ENCODE measurements at places on chromosomes 2 and 18. TPM values are rescaled to one million over a fixed set of nuclear protein-coding genes. Genes with fewer than 3 reads are reported as not detected.

The MROH2A gene
- total RNA-seq = not detected

The ALPP gene
- total RNA-seq = 0.27 TPM

The TXNDC2 gene
- total RNA-seq = not detected

The AGXT gene
- not detected for total RNA-seq

The CD226 gene
- total RNA-seq = 0.81 TPM

The SAG gene
- under 0.01 TPM for total RNA-seq

The SLC38A11 gene
- not detected for total RNA-seq

The DSC2 gene
- 0.27 TPM for total RNA-seq

The GAL3ST2 gene
- 3.8 TPM for total RNA-seq

The AGBL5 gene
- total RNA-seq = 38.0 TPM

The SLC9A4 gene
- not detected for total RNA-seq

The POTEE gene
- total RNA-seq = under 0.01 TPM

The SEPTIN2 gene
- 138 TPM for total RNA-seq

The TRABD2A gene
- total RNA-seq = 0.27 TPM

The IL36RN gene
- total RNA-seq = not detected

The PGAP1 gene
- total RNA-seq = 3.2 TPM

The ONECUT2 gene
- under 0.01 TPM for total RNA-seq

The C2orf81 gene
- 2.7 TPM for total RNA-seq

The CCDC178 gene
- not detected for total RNA-seq

The PLGLB2 gene
- 0.54 TPM for total RNA-seq

The FBXO48 gene
- 0.27 TPM for total RNA-seq

The LINC00305 gene
- not detected for total RNA-seq

The GREB1 gene
- total RNA-seq = 0.27 TPM

DNA sequence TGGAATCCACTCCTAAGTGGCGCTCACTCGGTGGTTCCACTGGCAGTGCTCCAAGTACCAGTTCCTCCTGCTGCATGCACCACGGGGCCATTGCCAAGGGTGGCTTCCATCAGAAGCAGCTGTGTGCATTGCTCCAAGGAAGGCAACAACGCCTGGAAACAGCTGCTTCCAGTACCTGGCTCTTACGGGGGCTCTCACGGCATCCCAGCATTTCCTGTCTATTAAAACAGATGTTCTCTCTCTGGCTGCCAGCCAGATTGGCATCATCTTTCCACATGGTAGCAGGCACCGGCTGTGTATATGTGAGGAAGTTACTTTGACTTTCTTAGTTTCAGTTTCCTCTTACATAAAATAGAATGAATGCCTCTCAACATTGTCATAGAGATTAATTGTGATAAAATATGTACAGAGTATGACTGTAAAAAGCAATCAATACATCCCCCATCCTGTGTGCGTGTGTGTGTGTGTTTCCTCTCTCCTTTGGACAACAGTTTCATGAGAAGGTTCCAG lies 84.9 kb downstream of the CMPK2 start:
- DNase-seq = peak; percentile 96

DNA sequence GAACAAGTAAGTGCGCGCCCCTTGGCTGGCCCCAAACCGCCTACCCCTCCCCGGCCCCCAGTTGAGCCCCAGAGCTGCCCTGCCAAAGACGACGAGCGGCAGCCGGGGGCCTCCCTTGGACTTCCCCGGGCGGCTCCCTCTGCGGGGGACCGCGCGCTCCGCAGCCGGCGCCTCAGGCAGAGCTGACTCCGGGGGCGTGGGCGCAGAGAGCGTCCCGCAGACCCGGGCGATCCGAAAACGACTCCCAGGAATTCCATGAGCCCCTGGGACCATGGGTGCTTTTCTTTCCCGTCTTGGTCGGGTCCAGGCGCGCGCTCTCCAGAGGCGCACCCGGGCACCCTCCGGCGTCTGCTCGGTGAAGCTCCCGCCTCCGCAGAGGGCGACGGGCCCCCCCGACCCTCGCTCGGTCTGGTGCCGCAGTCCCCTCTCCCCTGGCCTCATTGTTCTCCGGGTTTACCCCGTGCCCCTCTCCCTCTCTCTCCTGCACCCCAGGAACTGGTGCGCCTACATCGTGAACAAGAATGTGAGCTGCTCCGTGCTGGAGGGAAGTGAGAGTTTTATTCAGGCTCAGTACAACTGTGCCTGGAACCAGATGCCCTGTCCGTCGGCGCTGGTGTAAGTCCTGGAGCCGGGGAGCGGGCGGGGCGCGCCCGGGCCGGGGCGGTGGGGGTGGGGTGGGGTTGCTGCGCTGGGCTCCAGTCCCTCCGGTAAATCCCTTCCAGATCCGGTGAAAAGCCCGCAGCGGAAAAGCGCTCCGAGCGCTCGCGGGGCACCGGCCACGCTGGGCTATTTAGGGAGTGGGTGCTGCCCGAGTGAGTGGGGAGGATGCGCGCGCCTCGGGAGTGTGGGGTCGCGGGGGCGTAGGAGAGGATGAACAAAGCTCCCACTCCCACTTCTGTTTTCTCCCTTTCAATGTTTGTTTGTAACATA lies 776 bp downstream of the EMILIN2 start:
- DNase-seq = no peak

DNA sequence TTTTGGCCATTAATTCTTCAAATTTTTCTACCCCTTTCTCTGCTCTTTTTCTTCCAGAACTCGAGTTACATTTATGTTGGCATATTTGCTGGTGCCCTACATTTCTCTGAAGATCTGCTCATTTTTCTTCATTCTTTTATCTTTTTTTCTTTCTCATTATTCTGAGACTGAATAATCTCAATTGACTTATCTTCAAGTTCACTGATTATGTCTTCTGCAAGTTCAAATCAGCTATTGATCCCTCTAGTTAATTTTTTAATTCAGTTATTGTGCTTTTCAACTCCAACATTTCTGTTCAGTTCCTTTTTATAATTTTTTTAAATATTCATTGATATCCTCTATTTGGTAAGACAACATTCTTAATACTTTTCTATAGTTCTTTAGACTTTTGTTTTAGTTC lies 3.2 kb downstream of the CFAP210 start:
- DNase-seq = no peak

GRCh38 chr2:138276339-138276738 lies 225.2 kb upstream of the SPOPL start:
- DNase-seq = no peak

GRCh38 chr18:47100212-47100831 lies 50.0 kb downstream of the HDHD2 start:
- peak; percentile 31 for DNase-seq

GRCh38 chr2:102063487-102063911 lies 71.7 kb downstream of the IL1R2 start:
- DNase-seq = no peak

- DNase-seq = no peak
These were observed 66.8 kb downstream of the GRB14 start for GRCh38 chr2:164554487-164554886.

DNA sequence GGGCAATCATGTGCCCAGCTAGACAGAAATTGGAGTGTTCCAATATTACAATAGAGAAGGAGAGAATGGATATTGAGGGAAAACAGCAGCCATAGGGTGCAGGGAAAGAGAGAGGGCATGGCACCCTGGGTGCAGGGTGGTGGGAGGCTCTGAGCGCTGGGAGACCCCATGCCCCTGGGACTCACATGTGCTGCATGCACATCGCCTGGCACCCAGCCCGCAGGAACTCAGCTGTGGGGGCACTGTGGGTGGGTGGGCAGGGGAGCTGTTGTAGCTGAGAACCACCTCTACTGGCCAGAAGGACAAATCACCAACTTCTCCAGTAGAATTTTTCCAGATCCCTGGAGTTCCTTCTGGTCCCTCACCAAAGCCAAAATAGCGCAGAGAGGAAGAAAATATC lies 7.2 kb upstream of the NEURL3 start:
- DNase-seq = no peak

GRCh38 chr2:171134624-171135230 lies 26.0 kb downstream of the TLK1 start:
- no peak for DNase-seq

- peak; percentile 50 for DNase-seq
These were observed 706 bp downstream of the UBXN2A start for GRCh38 chr2:23940718-23941620.

- DNase-seq = peak; percentile 21
These were observed 216.3 kb downstream of the MYT1L start for GRCh38 chr2:2114707-2115245.

- DNase-seq = no peak
These were observed 260.4 kb upstream of the SP5 start for GRCh38 chr2:170454471-170455372.

DNA sequence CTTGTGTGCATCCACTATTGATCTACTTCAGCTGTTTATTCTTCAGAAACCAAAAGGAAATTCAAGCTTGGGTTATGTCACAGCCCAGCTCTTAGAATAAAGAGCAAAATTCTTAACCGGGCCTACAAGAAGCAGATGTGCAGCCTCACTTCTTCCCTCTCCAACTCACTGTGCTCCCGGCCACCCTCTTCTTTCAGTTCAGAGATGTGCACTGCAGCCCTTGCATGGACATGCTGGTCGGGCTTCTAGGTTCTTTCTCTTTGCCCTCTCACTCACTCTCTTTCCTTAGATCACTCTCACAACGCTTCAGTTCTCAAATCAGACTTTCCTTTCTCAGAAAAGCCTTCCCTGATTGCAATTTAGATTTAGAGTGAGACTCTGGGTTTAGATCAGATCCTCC lies 104.1 kb downstream of the CHN1 start:
- DNase-seq = no peak

GRCh38 chr2:119486886-119487285 lies 37.4 kb downstream of the SCTR start:
- DNase-seq = no peak

DNA sequence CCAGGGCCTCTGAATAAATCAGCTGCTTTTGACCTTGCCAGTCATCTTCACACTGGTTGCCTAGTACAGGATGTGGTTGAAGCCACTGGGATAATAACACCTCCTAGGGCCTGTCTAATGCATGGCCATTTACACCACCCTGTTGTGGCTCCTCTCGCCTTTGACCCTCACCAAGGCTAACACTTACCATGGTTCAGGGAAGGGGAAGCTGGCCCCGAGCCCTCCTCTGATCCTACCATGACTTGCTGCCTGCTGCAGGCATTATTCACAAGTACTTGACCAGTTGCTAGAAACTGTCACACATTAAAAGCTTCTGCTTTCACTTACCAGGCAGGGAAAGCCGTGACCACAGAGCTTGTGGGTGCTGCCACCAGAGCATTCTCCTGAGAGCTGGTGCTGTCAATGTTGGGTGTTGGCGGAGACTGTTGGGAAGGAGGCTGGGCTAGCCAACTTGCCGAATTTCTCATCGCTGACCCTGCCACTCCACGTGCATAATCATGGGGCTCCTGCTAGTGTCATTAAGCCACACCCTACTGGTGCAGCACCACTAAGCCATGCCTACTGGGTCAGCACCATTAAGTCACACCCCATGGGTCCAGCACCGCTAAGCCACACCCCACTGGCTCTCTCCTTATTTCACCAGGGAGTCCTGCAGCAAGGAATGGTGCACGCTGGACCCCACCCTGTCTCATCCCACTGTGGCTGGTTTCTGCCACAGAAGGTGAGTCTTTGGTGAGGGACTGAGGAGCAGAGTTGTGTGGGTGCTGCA lies 47.0 kb upstream of the TTC39C start:
- DNase-seq = no peak

DNA sequence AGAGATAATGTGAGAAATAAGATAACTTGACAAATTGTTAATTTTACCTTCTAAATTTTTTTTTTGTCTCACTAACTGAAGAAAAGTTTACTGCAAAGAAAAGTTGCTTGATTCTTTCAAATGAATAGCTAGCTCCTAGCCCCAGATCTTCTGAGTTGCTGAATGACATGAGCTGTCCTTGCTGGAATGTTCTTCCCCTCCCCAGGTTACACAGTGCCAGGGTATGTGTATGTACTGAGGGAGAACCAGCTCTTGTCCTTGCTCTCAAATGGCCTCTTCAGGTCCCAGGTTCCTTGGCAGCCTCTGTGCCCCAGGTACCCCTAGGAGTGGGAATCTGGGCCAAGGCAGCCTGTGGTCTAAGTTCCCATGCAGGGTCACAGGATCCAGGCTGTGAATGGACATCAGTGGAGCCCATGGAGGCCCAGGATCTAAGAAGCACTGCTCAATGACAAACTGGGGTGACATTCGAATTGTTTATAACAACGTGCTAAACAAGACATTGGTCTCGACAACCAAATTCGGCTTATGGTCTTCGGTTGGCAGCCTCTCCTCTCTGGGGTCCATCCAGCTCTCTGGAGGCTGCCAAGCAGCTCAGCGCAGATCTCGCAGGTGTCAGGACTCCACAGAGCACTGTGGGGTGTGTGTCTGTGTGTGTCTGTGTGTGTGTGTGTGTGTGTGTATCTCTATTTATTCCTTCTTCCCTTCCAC lies 17.1 kb upstream of the INO80C start:
- DNase-seq = no peak

DNA sequence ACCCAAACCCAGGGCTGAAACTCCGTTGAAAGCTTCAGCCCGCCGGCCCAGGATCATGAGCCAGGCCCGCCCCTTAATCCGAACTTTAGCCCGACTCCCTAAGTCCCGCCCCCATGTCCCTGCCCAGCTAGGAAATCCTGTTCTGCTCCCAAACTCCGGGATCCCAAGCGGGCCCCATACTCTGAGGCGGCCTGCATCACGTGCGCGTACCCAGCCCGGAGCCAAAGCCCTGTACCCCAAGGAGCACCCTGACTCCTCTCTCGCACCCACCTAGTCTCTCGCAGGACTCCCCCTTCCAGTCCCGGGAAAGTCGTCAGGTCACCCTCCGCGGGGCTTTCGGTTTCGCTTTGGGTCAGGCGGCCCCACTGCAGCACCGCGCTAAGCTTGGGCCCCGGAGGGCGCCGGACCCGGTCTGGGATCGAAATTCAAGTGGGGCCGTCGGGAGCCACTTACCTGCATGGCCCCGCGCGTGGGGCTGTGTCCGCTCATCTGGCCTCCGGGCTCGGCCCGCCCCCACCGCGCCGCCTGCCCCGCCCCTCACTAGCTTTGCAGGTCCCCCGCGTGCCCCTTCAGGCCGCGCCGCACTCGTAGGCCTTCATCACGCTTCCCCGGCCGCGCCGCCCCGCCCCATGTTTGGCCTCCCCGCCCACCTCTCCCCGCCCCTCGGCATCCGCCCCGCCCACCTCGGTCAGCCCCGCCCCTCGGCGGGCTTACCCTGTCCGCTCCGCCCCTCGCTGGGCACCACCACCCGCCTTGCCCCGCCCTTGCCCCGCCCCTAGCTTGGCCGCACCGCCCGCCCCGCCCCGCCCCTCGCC lies at the start of gene DNPEP:
Gene DNPEP, minus strand, starts transcription at position 607 of the 815 bp plus-strand sequence. Its CDS starts 118 bp downstream, at position 489.
- DNase-seq = peak; percentile 92

GRCh38 chr2:238161291-238162051 lies 2.7 kb downstream of the ERFE start:
- no peak for DNase-seq

DNA sequence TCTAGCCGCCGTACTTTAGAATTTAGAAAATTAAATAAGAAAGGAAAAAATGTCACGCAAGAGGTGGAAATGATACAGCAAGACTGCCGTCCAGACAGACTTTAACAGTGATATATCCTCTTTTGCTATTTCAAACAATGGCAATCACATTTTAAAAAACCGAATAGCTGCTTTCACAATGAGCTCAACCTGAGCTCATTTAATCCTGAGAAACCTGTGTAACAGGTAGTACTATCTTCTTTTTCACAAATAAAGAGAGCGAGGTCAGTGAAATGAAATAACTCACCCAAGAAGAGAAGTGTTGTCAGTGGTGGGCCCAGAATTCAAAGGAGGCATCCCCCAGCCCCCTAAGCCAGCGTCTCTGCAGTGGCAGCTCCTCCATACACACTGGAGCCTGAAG lies 60.7 kb upstream of the DAPL1 start:
- no peak for DNase-seq

- DNase-seq = no peak
These were observed 225.1 kb downstream of the ZBTB7C start for GRCh38 chr18:48184118-48184517.

- DNase-seq = peak; percentile 88
These were observed 37.0 kb upstream of the FOSL2 start for GRCh38 chr2:28355521-28356094.

- no peak for DNase-seq
These were observed 587.0 kb upstream of the DSEL start for GRCh38 chr18:68103561-68103960.

- no peak for DNase-seq
These were observed 131.4 kb downstream of the TRABD2A start for GRCh38 chr2:84749442-84749841.

All from hematopoietic multipotent progenitor cell (in vitro differentiated cells).